ENCODE measurements at places on chromosomes 7 and 10. TPM values are rescaled to one million over a fixed set of nuclear protein-coding genes. Genes with fewer than 3 reads are reported as not detected.

- no peak for DNase-seq
- peak overlapping the region; percentile 55 for H3K27ac ChIP-seq
Measured at GRCh38 chr10:102649797-102650654, 5.7 kb downstream of the TRIM8 start.

GRCh38 chr10:17353568-17354300 is 100.7 kb downstream of the ST8SIA6 start:
- H3K36me3 ChIP-seq, result no peaks in the 10 kb centered on the region
- no peak overlapping the region for H3K27ac ChIP-seq
- no peaks in the 10 kb centered on the region for H3K27me3 ChIP-seq

GRCh38 chr7:117308891-117309290 is 14.0 kb downstream of the WNT2 start:
- peak; percentile 29 for DNase-seq
- no peaks in the 10 kb centered on the region for H3K27me3 ChIP-seq
- H3K4me1 ChIP-seq, result no peaks in the 10 kb centered on the region
- H3K36me3 ChIP-seq, result no peaks in the 10 kb centered on the region
- no peak overlapping the region for H3K4me3 ChIP-seq

DNA sequence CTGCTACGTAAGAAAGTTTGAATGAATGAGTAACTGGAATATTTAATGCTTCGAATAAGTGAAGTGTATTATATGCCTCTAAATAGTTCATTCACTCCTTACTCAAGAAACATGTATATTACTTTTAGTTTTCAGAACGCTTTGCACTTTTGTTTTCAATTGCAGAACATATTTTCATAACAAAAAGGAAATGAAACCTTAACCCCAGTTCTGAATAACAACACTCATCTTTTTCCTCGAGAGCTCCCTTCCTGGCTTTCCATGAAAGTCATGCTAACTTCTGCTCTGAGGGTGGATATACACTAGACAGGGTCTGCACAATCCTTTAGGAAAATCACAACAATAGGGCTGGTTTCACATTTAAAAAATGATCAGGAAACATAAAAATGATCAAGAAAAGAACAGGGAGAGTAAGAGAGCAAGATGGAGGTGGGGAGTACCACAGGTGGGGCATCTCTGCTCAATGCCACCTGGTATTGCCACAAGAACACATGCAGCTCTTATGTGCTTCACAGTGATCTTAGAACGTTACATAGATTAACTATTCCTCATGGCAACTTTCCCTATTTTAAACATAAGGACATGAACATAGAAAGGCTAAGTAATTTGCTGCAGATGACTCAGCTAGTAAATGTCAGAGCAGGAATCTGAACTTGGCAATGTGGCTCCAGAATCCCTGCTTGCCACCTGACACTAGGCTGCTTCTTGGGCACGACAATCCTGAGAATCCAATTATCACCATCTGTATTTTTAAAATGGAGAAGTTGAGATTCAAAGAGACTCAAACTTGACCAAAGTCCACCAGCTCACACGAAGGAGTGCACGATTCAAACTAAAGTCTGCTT is 219.5 kb upstream of the AOAH start:
- no peak overlapping the region for H3K4me3 ChIP-seq
- peaks cover 9% of the 10 kb centered on the region for H3K4me1 ChIP-seq
- H3K36me3 ChIP-seq, result no peaks in the 10 kb centered on the region
- H3K27ac ChIP-seq, result no peak overlapping the region
- H3K27me3 ChIP-seq, result no peaks in the 10 kb centered on the region

DNA sequence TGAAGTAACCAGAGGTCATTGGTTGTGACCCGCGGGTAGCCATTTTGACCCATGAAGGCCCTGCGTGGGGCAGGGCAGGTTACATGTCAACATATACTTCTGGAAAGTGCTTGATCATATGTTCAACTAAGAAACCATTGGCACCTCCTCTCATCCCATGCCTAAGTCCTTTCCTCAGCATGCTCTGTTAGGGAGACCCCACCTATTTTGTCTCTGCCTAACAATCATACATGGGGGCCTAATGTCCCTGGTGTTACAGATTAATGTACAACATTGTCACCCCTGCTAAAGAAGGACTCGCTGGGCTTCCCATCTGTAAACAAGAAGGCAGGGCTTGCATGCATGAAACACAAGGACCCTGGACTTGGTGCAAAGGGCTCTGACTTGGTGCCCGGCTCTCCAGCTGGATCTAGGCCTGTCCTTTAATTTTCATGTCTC is 133.7 kb upstream of the TNS3 start:
- H3K4me3 ChIP-seq, result no peak overlapping the region
- no peak overlapping the region for H3K27ac ChIP-seq
- H3K36me3 ChIP-seq, result no peaks in the 10 kb centered on the region
- H3K27me3 ChIP-seq, result no peaks in the 10 kb centered on the region
- peaks cover 4% of the 10 kb centered on the region for H3K4me1 ChIP-seq
- DNase-seq, result peak; percentile 75

Gene IFRD1
- total RNA-seq, result 50.4 TPM

Gene TET1
- 8.9 TPM for total RNA-seq

Gene CTAGE6
- 0.83 TPM for total RNA-seq

Gene SLC26A5
- under 0.01 TPM for total RNA-seq
